Natural killer cell treated with Interleukin-12 subunit alpha and Interleukin-12 subunit beta and Interleukin-15 and Interleukin-18, amount 100 ng/mL, for 72 hours (primary cell): ENCODE measurements at places on chromosomes 3 and 15. TPM values are rescaled to one million over a fixed set of nuclear protein-coding genes. Genes with fewer than 3 reads are reported as not detected.

The SKIC8 gene
- 50.0 TPM for total RNA-seq

The SLCO2A1 gene
- not detected for total RNA-seq

The SSUH2 gene
- total RNA-seq, result not detected

The HIGD2B gene
- total RNA-seq, result 0.39 TPM

The RAB6B gene
- 0.21 TPM for total RNA-seq

- DNase-seq, result no peak
Measured at GRCh38 chr3:126646674-126647073, 8.2 kb downstream of the TXNRD3 start.

DNA sequence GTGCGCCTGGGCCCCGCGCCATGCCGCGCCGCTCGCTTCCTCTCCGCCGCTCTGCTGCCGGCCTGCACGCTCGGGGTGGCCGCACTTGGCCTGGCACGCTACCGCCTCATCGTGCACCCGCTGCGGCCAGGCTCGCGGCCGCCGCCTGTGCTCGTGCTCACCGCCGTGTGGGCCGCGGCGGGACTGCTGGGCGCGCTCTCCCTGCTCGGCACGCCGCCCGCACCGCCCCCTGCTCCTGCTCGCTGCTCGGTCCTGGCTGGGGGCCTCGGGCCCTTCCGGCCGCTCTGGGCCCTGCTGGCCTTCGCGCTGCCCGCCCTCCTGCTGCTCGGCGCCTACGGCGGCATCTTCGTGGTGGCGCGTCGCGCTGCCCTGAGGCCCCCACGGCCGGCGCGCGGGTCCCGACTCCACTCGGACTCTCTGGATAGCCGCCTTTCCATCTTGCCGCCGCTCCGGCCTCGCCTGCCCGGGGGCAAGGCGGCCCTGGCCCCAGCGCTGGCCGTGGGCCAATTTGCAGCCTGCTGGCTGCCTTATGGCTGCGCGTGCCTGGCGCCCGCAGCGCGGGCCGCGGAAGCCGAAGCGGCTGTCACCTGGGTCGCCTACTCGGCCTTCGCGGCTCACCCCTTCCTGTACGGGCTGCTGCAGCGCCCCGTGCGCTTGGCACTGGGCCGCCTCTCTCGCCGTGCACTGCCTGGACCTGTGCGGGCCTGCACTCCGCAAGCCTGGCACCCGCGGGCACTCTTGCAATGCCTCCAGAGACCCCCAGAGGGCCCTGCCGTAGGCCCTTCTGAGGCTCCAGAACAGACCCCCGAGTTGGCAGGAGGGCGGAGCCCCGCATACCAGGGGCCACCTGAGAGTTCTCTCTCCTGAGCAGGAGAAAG is 951 bp downstream of the GPR62 start:
- no peak for DNase-seq

GRCh38 chr3:42665050-42665878 is 11.8 kb downstream of the ZBTB47 start:
- no peak for DNase-seq

DNA sequence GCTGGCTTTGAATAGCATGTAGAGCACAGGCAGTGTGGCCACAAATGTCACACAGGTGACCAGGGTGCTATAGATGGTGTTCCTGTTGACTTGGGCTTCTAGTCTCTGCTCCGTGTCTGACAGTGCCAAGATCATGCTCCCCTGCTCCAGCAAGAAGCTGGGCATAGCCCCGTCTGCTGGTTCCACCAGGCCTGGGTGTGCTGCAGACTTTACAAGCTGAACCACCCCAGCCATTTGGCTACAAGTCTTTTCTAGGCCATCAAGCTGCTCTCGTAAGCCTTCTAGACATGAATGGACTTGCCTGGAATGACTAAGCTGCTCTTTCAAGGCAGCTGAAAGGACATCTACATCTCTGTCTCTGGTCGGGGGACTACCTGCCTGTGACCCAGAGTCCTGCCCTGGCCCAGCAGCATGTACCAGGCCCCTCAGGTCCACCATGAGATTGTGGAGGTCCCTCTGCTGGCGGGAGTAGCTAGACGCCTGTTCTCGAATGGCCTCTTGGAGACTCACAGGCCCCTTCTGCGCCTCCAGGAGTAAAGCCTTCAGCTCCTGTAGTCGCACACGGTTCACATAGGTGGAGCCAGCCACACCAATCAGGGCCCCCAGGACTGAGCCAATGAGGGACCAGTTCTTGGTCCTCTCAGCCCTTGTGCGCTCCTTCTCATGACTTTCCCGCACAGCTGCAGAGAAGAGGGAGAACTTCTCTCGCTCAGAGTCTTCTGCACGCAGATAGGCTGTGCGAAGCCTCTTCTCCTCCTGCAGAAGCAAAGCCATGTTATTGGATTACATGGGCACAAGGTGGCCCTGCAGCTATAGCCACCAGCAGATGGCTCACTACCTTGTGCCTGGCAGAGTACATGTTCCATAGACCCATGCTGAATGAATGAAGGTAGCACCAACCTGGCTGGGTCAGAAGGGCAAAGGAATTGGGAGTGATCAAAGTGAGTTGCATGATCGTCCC is 2.8 kb upstream of the PLXNB1 start:
- DNase-seq, result no peak

DNA sequence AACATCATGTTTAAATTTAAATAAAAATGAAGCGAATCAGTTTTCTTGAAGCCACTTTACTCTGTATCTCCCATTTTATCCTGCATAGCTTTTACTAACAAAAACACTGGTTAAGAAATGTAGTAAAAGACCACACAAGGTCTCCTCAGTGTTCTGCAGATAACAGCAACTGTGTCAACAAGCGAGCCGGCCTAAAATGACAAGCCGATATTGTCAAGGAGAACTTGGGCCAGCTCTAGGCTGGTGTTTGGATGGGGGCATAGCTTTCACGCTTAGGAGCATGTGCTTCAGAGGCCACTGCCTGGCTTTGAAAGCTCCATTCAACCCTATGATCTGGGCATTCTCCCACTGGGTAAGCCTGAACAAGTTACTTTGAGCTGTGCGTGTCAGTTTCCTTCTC is 38.1 kb downstream of the MFSD1 start:
- DNase-seq, result no peak

DNA sequence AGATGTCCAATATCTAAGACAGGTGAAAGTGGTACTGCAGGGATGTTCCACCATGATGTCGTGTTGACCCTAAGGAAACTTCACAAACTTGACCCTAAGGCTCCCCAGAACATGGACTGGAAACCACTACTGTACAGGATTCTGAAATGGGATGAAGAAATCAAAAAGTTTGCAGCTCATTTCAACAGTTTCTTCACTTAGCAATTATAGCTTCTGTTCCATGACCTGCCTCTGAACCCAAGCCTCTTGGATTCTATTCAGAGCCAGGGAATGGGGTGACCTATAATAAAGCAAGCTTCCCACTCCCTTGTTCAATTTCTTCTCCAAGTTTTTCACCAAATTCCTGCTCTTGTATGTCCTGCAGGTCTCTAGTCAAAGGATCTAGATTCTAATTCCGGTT is 40.7 kb downstream of the DUT start:
- DNase-seq, result no peak

DNA sequence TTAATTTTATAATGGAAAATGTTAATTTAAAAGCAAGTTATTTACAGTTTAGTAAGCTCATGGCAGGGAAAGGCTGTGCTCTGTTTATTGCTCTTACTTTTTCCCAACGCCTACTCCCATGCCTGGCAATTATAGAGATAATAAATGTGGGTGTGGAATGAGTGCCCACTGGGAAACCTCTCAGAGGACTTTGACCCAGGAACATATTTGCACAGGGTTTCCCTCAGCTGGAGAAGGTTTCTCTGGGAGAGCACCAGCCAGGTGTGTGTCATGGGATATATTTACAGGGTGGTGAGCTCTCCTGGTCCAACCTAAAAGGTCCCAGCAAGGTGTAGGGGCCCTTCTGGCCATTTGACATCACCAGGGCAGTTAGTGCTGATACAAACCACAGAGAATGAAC is 27.9 kb downstream of the ZNF710 start:
- no peak for DNase-seq

- DNase-seq, result no peak
Measured at GRCh38 chr15:63090887-63091286, 30.8 kb upstream of the LACTB start.

GRCh38 chr15:85044251-85044853 is 62.7 kb downstream of the PDE8A start:
- no peak for DNase-seq

DNA sequence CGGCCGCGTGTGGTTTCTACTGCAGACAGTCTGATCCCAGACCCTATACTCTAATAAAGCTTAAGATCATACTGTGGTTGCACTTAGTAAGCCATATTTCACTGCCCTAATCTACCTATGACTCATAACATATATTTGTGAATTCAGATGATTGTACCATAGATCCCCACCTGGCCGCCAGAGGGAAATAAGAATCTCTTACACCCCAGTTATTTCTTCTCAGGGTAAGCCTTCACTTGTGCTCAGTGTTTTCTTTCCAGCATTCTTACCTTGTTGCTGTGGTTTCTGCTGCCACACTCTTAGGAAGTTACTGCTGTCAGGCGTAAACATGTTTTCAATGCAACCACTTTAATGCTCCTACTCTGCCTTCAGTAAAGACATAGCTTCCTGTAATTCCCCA is 105.9 kb downstream of the B3GALNT1 start:
- DNase-seq, result no peak

- peak; percentile 91 for DNase-seq
Measured at GRCh38 chr15:38696109-38696727, 131.6 kb upstream of the RASGRP1 start.

GRCh38 chr15:95556225-95556624 is 774.3 kb upstream of the NR2F2 start:
- no peak for DNase-seq
